ENCODE measurements at places on chromosomes 6 and 20.

DNA sequence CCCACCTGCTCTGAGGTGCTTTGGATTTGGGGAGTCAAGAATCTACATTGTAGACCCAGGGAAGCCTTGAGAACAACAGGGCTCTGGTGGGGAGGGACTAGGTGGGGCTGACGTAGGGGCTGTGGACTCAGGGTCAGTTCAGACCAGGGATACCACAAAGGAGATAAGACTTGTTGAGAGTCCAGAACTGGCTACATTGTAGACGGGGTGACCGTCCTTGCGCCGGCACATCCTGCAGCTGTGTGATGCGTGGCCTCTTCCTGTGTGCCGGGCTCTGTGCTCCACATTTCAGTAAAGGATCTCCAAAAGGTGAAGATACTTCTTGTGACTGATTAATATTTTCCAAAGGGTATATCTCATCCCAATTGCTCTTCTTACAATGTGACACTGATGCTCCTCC is 9.8 kb upstream of the TLDC2 start:
- no peak for DNase-seq

- no peak for DNase-seq
These were observed 109.0 kb downstream of the ZFP64 start for GRCh38 chr20:52082612-52083011.

- no peak for DNase-seq
These were observed 185.8 kb upstream of the SGK1 start for GRCh38 chr6:134503585-134504281.

GRCh38 chr6:138647006-138647405 is 126.6 kb upstream of the CCDC28A start:
- DNase-seq = no peak

DNA sequence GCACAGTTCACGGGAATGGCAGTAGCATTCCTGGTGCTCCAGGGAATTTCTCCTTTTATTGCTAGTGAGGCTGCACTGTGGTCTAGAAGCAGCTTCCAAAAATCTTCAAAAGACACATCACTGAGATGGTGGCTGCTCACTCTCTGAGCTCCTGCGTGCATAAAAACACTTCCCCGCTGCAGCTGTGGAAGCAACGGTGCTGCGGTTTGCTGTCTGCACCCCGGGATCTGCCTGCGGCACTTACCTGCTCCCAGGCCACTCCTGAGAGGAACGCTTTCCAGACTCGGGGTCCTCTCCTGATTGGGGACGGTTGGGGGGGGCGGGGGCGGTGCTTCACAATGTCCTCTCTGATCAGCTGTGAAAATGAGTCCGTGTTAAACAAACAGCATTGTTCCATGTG is 77.9 kb downstream of the TMEM242 start:
- DNase-seq = no peak

DNA sequence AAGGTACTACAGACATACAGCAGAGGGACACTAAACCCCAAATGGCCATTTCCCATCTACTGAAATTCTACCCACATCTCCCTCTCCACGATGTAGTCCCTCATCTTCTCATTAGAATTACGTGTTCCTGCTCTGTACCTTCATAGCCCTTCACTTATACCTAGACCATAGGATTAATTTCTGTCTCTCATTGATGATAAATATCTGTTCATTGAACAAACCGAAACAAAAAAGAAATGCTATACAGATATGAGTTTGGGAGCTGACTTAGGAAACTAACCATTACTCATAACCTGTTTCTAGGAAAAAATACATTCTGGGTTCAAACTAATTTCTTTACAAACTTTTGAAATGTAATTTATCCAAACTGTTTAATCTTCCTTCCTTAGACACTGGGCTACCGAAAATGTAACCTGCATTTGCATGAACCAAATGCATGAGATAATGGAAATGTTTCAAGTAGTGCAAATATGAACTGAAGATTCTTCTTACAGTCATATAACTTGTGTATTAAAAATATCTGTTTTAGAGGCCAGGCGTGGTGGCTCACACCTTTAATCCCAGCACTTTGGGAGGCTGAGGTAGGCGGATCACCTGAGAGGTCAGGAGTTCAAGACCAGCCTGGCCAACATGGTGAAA is 85.3 kb downstream of the GJA10 start:
- DNase-seq = no peak

GRCh38 chr6:53536561-53536960 is 8.3 kb downstream of the GCLC start:
- no peak for DNase-seq

DNA sequence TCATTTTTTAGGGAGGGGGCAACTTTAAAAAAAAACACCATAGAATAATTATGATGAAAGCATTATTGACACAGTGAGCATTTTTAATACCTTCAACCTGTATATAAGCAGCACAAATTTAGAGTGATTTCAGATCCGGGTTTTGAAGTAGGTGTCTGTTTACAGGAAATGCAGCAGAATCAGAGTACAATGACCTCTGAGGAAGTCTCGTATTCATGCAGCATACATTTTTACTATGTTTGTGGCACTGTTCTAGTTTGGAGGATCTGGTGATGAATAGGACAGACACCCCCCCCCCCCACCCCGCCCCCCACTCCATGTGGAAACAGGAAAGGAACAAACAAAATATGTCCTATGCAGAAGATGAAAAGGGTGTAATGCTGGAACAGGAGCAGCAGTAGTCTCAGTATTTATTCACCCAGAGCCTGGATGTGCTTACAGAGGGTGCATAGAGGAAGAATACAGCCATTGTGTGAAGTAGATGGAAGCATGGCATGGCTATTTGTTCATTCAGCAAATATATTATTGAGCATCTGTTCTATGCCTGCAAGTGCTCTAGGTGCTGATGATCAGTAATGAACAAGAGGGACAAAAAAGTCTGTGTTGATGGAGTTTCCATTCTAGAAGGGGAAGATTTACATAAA is 19.7 kb downstream of the VAPB start:
- no peak for DNase-seq

GRCh38 chr20:20668639-20669038 is 43.8 kb downstream of the RALGAPA2 start:
- DNase-seq = no peak

GRCh38 chr6:119186490-119186889 is 108.0 kb upstream of the FAM184A start:
- no peak for DNase-seq

DNA sequence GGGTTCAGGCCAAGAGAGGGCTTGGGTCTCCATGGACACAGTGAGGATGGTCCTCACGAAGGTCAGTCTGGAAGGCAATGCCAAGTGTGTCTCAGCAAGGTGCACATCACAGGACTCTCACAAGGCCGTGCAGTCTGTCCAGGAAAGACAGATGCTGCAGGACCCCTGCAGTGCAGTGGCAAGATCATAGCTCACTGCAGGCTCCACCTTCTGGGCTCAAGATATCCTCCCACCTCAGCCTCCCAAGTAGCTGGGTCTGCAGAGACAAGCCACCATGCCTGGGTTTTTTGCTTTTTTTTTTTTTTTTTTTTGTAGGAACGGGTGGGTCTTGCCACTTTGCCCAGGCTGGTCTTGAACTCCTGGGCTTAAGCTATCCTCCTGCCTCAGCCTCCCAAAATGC is 26.4 kb downstream of the ZMYND8 start:
- DNase-seq = no peak

DNA sequence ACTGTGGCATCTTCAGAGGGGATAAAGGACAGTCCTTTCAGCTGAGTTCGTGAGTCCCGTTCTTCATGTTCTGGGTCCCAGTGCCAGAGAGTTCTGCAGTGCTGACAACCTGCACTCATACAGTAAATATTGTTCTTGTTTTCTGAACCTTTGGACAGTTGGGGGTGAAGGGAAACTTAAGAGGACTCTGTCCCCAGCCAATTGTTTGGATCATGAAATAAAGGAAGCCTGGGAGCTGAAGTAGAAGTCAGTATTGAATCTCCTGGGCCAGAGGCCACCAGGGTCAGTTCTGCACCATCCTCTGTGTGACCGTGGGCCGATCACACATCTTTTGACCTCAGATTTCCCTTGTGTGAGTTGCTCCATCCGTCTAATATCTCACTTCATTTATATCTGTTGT is 3.2 kb downstream of the SLC2A12 start:
- no peak for DNase-seq

GRCh38 chr6:25710287-25710686 is 44.3 kb upstream of the SLC17A4 start:
- no peak for DNase-seq

- DNase-seq = no peak
These were observed 113.1 kb downstream of the TIAM2 start for GRCh38 chr6:155108070-155108820.

GRCh38 chr6:134934793-134935485 is 15.0 kb downstream of the ALDH8A1 start:
- DNase-seq = no peak

DNA sequence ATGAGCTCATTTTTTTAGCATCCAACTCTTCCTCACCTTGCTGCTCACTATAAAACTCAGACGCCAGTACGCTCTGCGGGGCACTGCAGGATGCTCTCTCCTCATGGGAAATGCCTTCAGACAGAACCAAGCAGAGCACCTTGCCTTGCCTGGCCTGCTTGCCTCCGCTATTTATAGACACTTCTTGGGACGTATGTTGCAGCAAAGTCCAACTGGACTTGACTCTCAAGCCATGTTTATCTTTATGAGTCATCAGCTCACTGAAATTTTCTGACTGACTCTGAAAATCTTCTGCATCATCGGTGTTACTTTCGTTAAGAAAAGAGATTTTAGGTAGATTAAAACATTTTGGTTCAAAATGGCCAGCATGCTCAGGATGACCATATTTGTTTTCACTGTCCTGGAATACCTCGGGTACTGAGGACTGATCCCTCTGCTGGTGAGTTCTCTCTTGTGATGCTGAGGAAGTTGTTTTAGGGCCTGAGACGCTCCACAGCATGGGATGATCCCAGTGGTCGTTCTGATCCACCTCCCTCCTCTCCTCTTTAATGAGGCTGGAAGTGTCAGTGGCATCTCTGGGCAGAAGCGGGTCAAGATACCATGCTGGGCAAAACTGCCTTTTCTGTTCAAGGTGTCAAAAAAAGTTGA is 204.5 kb downstream of the KIF16B start:
- DNase-seq = no peak

DNA sequence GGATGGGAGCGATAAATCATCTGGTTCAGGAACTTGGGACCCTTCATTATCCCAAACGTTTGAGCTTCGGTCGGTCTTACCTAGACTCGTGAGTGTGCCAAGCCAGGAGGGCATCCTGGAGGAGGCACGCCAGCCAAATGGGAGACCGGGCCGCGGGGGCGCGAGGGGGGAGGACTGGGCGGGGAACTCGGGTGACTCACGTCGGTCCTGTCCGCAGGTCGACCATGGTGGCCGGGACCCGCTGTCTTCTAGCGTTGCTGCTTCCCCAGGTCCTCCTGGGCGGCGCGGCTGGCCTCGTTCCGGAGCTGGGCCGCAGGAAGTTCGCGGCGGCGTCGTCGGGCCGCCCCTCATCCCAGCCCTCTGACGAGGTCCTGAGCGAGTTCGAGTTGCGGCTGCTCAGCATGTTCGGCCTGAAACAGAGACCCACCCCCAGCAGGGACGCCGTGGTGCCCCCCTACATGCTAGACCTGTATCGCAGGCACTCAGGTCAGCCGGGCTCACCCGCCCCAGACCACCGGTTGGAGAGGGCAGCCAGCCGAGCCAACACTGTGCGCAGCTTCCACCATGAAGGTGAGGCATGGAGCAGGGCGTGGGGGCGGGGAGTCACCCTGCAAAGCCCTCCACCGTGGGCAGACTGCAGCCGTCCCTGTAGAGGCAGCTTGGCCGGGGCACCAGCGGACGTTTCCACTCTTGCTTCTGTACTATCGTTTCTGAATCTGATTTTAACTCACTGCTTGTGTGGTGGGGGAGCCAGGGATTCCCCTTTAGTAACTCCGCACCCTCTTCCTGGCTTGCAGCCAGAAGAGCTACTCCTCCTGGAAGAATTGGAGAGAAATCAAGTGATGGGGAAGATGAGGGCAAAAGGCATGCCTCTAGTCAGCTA is 2.7 kb downstream of the BMP2 start:
- DNase-seq = no peak

- no peak for DNase-seq
These were observed 22.0 kb upstream of the ABCC10 start for GRCh38 chr6:43405354-43405753.

- DNase-seq = no peak
These were observed 21.9 kb downstream of the SLC17A5 start for GRCh38 chr6:73631849-73632248.

- no peak for DNase-seq
These were observed 44.3 kb downstream of the TOP1 start for GRCh38 chr20:41072915-41073314.

DNA sequence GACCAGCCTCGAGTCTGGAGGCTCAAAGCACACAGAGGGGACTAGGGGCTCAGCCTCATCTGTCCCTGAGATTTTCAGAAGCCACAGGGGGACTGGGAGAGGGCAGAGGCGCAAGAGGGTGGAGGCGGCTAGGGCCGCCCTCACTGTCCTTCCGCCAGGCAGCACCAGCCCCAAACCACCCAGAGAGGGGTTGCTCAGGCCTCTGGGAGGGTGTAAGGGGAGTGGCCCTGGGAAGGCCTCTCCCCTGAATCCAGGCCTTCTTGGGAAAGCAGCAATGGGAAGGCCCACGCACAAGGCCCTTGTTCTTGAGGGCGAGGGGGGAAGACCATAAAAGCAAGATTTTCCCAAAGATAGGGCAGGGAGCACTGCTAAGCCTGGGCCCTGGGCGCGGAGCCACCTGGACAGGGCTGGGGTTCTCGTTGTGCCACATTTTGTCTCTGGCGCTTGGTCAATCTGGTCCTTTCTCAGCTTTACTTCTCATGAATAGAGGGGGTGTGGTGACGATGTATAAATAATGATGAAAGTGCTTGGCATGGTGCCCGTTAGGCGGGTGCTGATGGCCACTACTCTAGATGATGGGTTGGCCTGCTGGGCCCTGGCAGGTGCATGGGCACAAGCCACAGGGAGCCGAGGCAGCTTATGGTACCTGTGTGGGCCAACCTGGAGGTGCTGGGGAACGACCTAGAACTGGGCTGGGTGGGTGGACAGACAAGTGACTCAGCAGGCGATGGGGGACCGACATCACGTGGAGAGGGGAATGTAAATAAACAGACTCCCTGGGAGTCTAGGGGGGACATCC is 4.8 kb downstream of the SAMD10 start:
- no peak for DNase-seq

GRCh38 chr6:108541843-108542759 is 18.6 kb upstream of the FOXO3 start:
- peak; percentile 46 for DNase-seq

DNA sequence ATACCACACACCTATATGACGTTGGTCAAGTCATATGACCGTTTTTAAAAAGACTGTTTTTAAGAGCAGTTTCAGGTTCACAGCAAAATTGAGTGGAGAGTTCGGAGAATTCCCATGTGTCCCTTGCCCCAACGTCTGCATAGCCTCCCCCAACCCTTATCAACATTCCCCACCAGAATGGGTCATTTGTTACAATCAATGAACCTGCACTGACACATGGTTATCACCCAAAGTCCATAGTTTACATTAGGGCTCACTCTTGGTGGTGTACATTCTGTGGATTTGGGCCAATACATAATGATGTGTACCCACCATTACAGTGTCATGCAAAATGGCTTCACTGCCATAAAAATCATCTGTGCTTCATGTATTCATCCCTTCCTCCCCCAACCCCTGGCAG is 52.0 kb downstream of the ZBTB2 start:
- no peak for DNase-seq

- DNase-seq = no peak
These were observed 87.5 kb upstream of the TMEM170B start for GRCh38 chr6:11450037-11450436.

- DNase-seq = no peak
These were observed 758 bp downstream of the GCLC start for GRCh38 chr6:53544217-53544469.
